ENCODE measurements at places on chromosomes 3 and 15.

GRCh38 chr15:87498560-87498959 is 758.0 kb downstream of the NTRK3 start:
- DNase-seq: no peak

- DNase-seq: no peak
These were observed 18.0 kb downstream of the NIT2 start for GRCh38 chr3:100352296-100353231.

DNA sequence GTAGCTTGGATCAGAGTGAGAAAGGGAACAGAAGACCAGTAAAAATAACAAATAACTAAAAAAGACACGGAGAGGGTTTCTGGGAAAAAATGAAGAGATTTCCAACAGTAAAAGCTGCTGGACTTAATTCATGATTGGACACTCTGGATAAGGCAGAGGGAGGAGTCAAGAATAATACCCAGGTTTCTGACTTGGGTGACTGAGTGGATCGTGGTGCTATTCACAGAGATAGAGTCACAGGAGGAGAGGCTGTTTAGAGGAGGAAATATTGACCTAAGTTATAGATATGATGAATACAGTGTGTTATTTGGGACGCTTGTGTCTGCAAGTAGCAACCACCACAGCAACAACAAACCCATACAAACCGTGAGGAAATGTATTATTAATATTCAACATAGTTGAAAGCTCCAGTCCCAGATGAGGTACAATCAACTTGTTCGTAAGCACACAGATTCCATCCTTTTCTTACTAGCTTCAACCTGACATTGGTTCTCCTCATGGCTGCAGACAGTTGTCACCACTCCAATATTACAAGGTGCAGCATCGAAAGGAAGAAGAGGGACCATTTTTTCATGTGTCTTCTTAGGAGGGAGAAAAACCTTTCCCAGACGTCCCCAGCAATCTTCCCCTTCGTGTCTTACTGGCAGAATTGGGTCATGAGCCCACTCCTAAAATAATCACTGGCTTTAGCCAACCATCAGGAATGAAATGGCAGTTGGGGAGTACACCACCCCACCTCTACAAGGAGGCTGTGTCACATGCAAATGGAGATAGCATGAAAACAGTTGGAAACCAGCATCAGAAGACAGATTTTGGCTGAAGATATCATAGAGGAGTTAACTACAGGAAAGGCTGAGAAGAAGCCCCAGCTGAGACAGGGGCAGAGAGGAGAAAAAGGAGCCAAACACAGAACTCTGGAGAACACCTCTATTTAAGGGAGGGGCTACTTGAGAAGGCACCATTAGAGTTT is 387.8 kb downstream of the SHQ1 start:
- no peak for DNase-seq

DNA sequence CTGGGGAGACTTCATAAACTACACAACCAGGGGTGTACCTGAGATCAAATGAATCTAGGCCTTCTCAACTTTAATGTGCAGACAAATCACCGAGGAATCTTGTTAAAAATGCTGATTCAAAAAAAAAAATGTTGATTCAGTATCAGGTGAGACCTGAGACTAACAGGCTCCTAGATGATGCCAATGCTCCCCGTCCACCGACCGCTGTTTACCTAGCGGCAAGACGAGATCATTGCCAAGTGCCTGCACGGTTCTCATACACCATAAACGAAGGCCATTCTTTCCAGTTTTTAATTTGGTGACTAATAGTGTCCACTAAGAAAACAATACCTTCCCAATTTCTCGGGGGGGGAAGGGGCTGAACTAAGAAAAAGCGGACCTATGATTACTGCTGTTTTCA is 2.5 kb upstream of the FSIP1 start:
- DNase-seq: no peak

Data from WERI-Rb-1 (cell line).